Stimulated activated CD4-positive, alpha-beta T cell treated with anti-CD3 and anti-CD28 coated beads, Interleukin-1b, Interleukin-23, amount 100 ng/mL, for 48 hours (primary cell): ENCODE measurements at places on chromosomes 3 and 15.

DNA sequence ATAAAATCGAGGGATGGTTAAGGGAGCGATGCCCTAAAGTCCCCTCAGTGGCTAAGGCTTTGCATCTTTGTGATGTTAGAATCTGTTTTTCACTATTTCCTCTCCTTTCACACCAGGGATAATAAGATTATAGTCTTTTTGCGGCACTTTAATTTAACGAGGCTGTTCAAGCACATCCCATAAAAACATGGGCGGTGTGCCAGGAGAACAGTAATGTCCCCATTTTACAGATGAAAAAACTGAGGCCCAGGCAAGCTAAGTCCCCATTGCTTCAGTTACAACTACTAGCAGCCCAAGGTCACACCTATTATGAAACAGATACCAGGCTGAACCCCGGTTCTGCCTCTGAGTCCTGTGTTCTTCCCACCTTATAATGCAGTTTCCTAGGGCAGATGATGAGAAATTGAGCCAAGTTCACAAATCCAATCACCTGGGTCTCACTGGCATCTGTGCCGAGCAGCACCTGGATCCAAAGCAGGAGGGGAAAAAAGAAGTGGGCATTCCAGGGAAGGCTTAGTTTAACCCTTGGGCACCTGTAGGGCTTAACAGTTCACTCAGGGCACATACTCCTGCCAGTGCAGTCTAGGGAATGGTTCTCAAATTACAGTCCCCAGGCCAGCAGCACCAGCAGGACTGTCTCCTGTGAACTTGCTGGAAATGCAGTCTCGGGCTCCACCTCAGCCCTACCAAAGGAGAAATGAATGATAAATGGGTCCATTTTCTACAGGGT, 169.3 kb downstream of the RAB11A start:
- DNase-seq = no peak

DNA sequence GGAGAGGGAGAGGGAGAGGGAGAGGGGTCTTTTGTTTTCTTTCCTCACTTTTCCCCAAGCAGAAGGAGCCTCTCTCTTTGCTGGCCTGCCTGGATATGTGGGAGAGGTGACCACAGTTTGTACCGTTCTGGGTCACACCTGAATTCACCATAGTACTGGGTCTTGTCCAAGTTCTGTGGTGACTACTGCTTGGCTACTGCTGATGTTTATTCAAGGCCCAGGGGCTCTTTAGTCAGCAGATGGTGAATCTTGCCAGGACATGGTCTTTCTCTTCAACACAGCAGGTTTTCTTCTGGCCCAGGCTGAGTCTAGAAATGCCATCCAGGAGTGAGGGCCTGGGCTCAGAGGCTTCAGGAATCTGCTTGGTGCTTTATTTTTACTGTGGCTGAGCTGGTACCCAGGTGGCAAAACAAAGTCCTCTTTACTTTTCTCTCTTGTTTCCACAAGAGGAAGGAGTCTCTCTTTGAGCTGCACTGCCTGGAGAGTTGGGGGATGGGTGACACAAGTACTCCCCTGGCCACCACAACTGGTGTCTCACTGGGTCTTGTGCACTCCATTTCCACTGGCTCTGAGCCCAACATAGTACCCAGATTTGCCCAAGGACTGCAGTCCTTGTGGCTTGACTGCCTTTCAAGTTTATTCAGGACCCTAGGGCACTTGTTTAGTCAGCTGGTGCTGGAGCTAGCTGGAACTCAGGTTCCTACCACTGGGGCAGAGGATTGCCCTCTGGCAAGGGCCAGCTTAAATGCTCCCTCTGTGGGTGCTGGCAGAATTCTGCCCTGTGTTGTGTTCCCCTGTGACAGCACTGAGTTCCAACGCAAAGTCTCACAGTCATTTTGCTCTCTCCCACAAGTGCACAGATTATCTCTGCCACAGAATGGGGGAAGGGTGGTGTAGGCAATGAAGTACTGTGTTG, 16.8 kb upstream of the CCNDBP1 start:
- no peak for DNase-seq

GRCh38 chr3:14843321-14843720, 24.6 kb downstream of the FGD5 start:
- DNase-seq = no peak

GRCh38 chr3:194960446-194961032, 274.9 kb downstream of the FAM43A start:
- DNase-seq = no peak

DNA sequence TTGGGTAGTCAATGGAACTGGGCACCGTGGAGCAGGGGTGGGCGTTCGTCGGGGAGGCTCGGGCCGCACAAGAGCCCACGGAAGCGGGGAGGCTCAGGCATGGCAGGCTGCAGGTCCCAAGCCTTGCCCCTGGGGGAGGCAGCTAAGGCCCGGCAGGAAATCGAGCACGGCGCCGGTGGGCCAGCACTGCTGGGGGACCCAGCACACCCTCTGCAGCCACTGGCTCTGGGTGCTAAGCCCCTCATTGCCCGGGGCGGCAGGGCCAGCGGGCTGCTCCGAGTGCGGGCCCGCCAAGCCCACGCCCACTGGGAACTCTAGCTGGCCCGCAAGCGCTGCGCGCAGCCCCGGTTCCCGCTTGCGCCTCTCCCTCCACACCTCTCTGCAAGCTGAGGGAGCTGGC, 21.5 kb upstream of the C2CD4B start:
- DNase-seq = no peak

- no peak for DNase-seq
Observed at GRCh38 chr15:59124261-59124660, 19.3 kb downstream of the CCNB2 start.

- no peak for DNase-seq
Observed at GRCh38 chr3:120587332-120587975, 8.7 kb upstream of the NDUFB4 start.

- DNase-seq = peak; percentile 54
Observed at GRCh38 chr3:188323067-188323842, 169.3 kb downstream of the LPP start.

- no peak for DNase-seq
Observed at GRCh38 chr3:192445770-192446644, 281.3 kb downstream of the FGF12 start.

GRCh38 chr15:78933187-78933822, 11.5 kb downstream of the CTSH start:
- no peak for DNase-seq

DNA sequence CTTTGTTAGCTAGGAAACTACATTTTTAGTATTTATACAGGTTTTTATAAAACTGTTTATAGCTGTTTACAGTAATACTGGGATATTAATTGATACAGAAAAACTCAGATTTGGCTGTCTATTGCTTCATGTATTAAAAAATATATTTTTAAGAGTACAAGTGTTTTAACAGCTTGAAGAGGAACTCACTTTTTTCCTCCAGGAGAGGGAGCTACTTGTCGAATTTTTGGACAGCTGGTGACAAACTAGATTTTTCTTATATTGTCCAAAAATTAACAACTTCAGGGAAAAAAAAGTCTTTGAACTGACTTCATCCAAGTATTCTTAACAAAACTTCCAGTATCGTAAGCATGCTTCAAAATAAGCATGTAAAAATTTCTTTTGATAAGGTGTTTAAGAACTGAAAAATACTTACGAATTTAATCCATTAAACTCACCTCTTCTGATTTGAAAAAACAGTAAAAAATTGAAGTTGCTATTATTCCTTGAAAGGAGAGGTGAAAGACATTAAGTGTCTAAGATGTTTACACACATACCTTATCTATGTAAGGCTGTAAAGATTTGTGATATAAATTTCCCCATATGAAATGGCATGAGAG, 4.0 kb downstream of the DIPK2A start:
- DNase-seq = no peak

GRCh38 chr3:122258757-122259371, 66.2 kb upstream of the CSTA start:
- peak; percentile 74 for DNase-seq

DNA sequence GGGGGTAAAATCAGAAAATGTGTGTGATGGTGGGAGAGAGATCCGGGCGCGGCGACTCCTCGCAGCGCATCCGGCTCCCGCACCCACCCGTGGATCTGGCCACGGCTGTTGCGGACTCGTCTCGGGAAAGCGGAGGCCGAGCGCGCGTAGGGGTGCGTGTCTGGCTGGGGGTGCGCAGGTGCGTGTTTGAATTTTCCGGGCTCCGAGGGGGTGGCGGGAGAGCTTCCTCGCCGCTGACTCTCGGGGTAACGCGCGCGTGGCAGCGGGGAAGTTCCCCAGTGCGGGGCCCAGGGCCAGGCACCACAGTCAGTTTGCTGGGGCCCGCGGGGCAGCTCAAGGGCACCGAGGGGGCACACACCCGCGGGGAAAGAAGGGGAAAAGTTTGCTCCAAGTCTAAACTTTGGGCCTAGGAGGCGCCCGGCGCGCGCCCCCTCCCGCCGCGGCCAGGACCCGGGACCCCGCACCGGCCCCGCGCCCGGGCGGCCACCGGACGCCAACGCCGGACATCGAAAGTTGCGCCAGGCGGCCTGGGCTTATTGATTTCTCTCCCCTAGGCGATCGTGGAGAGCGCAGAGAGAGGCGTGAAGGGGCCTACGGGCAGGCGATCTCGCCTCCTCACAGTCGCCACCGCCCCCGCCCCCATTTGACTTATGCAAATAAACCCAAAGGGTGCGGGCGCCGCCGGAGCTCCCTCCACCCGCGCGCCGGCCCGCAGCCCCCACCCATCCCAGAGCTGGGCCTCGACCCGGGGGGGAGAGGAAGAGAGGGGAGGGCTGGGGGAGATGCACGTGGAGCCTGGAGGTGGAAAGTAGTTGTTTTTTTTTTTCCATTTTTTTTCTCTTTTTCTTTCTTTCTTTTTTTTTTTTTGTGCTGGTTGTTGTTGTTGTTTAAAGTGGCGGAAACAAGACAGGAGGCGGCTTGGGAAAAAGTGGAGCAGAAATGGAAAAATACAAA, 639 bp downstream of the FOXP1 start:
- peak; percentile 75 for DNase-seq

DNA sequence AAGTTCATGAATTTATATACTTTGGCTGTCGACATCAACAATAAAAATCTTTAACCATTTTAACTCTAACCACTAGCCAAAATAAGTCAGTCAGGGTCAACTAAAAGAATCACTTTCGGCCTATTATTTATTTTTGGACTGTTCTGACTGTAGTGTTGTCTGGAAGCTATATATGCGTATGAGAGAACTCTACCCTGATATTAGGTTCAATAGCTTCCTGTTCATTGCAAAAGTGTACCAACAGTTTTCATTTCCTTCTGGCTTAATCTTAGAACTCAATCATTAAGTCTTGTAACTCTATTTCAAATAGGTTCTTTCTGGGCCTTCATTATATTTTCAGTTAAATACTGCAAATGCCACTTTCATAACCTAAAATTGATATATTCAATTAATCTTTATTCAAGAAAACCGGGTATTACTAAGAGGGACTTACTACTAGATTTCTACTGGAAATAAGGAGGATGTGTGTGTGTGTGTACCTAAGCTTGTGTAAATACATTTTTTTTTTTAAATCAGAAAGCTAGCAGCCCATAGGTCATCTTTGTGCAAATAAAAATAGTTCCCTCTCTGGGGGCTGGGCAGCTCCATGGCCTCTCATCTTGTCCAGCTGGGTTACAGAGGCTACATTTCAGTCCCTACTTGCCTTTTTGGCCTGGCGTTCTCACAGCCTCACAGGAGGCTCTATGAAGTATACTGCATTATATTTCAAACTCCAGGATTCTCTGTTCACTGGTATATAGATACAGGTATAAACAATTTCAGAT, 5.8 kb downstream of the SERPINI2 start:
- DNase-seq = no peak

- no peak for DNase-seq
Observed at GRCh38 chr15:40594429-40594836, 384 bp downstream of the KNL1 start.

GRCh38 chr3:160685144-160685766, 8.3 kb downstream of the ARL14 start:
- no peak for DNase-seq

DNA sequence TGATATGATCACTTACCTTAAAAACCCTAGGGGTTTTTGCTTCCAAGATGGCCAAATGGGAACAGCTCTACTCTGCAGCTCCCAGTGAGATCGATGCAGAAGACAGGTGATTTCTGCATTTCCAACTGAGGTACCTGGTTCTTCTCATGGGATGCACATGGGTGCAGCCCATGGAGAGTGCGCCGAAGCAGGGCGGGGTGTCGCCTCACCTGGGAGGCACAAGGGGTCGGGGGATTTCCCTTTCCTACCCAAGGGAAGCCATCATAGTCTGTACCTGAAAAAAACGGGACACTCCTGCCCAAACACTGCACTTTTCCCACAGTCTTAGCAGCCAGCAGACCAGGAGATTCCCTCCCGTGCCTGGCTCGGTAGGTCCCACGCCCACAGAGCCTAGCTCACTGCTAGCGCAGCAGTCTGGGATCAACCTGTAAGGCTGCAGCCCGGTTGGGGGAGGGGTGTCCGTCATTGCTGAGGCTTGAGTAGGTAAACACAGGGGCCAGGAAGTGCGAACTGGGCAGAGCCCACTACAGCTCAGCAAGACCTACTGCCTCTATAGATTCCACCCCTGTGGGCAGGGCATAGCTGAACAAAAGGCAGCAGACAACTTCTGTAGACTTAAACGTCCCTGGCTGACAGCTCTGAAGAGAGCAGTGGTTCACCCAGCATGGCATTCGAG, 78.6 kb downstream of the CTNNB1 start:
- no peak for DNase-seq

GRCh38 chr3:176490357-176490756, 706.9 kb downstream of the TBL1XR1 start:
- no peak for DNase-seq

GRCh38 chr3:69248436-69248835, 126.0 kb upstream of the LMOD3 start:
- DNase-seq = no peak

DNA sequence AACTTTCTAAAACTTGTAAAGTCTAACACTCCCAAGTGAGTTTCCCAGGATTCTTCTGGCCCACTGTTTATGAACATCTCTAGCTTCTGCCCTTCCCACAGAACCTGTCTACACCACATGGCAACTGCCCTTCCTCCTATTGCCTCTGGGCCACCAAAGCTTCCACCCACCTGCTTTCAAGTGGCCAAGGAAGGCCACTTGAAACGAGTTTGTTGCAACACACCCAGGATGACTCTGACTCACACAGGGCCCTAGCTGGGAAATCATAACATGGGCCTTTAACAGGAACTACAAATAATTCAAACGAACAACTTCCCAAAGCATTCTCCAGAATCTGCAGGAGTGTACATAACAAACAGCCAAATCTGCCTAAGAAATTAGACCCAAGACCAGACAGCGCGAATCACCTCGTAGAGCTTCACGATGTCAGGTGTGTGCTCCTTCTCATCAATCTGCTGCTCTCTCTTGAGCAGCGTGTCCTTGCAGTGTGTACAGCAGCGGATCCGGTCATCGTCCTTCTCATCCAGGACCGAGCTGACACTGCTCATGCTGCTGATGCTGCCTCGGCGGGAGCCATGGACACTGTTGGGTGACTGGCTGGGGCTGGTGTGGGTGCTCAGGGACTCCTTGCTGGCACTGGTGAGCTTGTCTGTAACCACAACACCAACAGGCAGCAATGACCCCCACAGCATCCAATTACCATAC, 16.8 kb downstream of the RBSN start:
- DNase-seq = no peak

DNA sequence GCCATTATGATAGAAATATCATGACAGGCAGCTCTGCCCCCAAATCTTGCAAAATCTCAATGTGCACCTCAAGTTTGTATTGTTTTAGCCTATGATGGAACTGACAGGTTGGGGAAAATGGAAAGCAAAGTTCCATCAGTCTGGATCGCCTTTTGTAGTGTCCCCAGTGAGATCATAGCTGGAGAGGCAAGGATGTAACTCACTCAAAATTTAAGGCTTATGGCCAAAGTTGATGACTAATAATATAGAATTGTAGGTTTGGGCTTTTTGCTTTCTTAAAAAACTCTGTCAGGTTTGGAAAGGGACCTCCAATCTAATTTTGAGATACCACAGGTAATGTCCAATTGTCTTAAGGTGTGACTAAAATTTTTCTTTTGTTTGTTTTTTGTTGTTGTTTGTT, 1.4 kb upstream of the ACP3 start:
- DNase-seq = no peak
